A549 treated with CpdA at 1 μM for 4 hours (cell line): ENCODE measurements at places on chromosomes 4 and X. TPM values are rescaled to one million over a fixed set of nuclear protein-coding genes. Genes with fewer than 3 reads are reported as not detected.

Gene PCDH10
- total RNA-seq: 0.09 to 0.27 TPM (median 0.15 TPM) in 5 replicates

Gene MAGEH1
- total RNA-seq: 6.7 to 7.6 TPM (median 6.9 TPM) in 5 replicates

Gene PPP4R3C
- total RNA-seq: not detected in 5 replicates

Gene AVPR2
- 0.07 to 0.12 TPM in 2 of 5 replicates, not detected in the others for total RNA-seq

Gene ANKRD50
- 3.4 to 5.8 TPM (median 4.4 TPM) in 5 replicates for total RNA-seq
